ENCODE measurements at places on chromosomes 16 and 17.

- DNase-seq = no peak
Measured at GRCh38 chr17:36602030-36602748, 806 bp downstream of the MRM1 start.

GRCh38 chr16:77171745-77172635, 19.0 kb upstream of the MON1B start:
- DNase-seq = no peak

DNA sequence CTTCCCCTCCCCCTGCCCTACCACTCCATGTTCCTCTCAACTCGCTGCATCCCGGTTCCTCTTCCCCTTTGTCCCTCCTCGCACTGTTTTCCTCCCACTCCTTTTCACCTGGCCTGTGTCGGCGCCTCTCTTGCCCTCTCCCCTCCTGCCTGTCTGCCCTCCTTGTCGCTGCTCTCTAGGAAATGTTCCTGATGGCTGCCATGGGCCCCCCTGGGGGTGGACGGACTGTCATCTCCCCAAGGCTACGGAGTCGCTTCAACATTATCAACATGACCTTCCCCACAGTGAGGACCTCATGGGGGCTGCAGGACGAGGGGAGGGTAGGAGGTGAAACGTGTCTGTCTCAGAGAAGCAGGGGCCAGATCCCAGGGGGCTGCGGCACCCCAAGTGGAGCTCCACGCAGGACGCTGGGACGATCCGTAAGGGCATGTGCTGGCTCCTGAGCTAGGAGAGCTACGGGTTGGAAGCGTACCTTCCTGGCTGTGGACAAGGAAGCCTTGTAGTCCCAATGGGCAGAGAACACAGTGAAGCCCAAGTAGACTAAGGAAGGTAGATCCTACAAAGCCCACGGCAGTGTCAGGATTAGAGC, 39.8 kb upstream of the KDM6B start:
- no peak for DNase-seq

GRCh38 chr16:81698310-81698641, 80.8 kb upstream of the PLCG2 start:
- DNase-seq = no peak

DNA sequence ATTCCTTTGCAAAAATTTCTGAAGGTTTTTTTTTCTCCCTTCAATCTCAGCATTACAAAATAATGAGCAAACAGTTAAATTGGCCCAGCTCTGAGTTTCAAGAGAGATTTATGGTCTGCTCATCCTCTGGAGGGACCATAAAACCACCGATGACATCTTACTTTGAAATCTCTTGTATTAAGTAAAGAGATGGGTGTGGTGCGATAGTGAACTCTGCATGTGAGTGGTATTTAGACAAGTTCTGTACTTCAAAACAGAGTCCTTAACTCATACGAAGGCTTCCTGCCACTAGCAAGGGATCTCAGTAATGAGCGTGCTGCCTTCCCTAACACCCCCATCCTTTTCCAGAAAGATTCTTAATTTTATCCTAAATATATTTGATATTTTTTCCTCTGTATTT, 2.1 kb downstream of the FAM20A start:
- DNase-seq = no peak

GRCh38 chr17:72370819-72371218, 250.0 kb downstream of the SOX9 start:
- no peak for DNase-seq

DNA sequence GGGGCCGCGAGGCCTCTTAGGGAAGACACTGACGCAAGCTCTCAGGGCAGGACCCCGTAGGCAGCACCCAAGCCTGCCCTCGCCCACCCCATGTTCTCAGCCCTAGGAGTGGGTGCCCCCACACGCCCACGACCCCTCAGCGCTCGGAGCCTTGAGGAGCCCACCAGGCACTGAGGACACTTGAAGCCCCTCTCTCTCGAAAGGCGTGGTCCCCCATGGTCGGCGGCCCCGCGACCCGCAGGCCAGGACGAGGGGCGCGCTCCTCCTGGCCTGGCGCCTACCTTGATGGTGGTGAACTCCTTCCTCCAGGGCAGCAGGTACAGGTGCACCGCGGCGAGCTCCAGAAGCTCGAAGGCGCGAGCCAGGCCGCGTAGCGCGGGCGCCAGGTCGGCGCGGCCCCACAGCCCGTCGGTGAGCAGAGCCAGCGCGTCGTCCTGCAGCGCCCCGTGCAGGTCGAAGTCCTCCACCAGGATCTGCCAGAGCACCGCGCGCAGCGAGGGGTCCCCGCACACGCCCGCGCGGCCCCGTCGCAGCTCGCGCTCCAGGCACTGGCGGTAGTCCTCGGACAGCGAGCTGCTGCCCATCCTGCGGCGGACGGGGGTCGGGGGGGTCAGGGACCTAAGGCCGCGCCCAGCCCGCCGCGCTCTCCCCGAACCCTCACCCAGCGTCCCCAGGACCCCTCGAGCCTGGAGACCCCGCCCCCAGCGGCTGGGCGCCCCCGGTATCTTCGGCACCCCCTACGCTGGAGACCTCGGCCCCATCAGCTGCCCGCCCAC, 668 bp downstream of the SPATA2L start:
- no peak for DNase-seq

DNA sequence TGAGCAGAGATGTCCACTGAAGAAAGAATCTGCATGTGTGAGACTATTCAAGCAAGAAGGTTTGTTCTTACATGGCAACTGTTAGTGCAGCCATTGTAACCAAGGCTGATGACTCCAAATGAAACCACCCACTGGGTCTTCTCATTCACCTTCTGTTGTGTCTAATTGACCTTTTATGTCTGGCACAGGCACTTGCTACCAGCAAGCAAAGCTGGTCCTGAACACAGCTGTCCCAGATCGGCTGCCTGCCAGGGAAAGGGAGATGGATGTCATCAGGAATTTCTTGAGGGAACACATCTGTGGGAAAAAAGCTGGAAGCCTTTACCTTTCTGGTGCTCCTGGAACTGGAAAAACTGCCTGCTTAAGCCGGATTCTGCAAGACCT, 3.6 kb downstream of the CDC6 start:
- DNase-seq = no peak

DNA sequence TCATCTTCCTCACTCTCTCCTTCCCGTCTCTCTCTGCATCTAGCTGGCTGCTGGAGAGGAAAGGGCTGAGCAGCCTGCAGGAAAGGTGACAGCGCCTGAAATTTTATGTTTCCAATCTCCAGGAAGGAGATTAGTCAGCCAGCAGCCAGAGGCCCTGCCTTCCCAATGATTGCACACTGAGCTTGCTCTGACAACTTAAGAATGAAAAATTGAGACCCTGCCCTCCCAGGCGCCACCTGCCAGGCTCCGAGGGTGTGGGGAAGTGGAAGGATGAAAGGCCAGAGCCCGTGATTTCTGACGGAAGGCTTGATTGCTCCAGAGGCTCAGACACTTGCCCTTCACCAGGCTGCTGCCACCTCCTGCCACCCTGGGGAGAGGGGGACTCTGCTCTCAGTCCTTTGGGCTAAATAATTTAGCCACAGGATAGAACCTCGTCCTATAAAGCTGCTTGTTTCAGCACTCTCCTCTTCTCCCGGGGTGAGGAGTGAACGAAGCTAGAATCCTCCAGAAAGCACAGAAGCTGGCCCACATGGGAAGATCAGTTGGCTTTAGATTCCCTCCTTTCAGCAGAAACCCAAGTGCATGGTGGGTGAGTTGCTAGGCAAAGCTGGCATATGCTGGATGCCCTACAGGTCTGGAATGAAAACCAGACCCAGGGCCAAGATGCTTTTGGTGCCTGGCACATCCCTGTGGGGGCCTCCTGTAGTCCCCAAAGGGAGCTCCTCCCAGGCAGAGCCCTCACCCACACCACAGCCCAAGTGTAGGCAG, 33.5 kb downstream of the GRIN2C start:
- no peak for DNase-seq

DNA sequence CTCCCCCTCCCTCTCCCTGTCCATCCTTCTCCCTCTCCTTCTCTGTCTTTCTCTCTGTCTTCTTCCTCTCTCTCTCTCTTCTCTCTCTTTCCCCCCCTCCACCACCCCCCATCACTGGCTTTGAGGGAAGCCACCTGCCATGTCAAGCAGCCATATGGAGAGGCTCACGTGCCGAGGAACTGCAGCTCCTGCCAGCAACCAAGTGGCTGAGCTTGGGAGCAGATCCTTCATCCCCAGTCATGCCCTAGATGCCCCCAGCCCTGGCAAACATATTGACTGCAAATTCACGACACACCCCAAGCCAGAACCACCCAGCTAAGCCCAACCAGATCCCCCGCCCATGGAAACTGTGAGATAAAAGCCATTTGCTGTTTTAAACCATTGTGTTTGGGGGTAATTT, 40.9 kb upstream of the RBFOX3 start:
- DNase-seq = no peak

DNA sequence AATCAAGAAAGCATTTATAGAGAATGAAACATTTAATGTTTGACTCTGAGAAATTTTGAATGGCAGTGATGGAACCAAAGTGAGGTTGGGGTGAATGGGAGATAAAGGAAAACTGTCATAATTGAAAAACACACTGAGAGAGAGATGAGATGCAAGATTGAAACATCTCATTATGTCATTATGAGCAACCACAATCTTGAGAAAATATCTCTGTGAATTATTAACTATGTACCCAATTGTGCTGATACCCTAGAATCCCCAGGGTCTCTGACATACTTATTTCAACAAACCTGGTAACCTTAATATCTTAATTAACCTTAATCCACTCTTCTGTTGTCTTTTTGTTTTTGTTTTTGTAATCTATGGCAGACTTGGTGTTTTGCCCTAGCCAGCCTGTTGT, 143.5 kb upstream of the HLF start:
- no peak for DNase-seq

DNA sequence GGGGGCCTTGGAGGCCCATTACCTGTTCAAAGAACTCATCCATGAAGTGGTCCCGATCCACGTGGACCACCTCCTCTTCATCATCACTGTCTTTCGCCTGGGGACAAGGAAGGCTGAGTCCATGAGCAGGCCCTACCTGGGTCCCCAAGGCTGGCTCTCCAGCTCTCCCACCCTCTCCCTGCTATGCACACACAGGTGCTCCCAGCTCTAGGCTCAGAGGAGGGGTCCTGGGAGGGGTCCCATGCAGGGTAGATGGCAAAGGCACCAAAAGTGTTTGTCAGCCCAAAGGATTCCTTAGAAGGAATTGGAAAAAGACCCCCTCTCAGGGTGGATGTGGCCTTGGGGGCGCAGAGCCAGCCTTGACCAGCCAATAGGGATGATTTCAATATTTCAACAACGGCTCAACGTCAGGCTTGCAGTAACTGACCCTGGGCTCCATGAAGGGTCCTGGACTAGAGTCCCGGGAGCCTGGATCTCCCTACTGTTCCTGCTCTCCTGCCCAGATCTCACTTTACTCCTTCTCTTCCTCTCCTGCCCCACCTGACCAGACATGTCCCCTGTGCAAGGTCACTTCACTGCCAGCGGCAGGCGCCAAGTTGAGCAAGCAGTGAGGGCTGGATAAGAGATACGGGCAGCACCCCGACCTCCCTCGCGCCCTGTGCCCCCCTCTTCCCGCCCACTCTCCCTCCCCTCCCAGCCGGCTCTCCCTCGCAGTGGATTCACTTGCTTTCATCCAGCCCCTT, 8.8 kb downstream of the STX1B start:
- no peak for DNase-seq

- DNase-seq = peak; percentile 52
Measured at GRCh38 chr17:76014100-76014924, 12.8 kb downstream of the EVPL start.

DNA sequence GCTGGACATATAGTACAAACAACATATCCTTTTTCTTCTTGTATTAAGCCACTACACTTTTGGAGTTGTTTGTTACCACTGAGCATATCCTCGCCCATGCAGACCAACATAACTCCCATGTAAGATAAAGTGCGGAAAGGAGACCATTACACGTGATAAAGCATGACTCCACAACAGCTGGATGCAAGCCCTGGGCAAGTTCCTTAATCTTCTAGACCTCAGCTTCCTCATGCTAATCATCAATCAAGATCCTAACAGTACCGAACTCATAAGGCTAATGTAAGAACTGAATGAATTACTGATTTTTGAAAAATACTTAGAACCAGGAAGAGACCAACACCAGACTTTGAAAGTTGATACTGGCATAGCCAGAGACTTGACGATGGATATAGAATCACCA, 47.0 kb upstream of the GSG1L start:
- DNase-seq = no peak

- DNase-seq = no peak
Measured at GRCh38 chr17:44012391-44012790, 2.4 kb downstream of the TMEM101 start.

- DNase-seq = no peak
Measured at GRCh38 chr16:21023509-21024202, 123.1 kb downstream of the LYRM1 start.

- no peak for DNase-seq
Measured at GRCh38 chr17:37693328-37693727, 50.1 kb upstream of the DDX52 start.

GRCh38 chr17:2090210-2090641, 35.3 kb downstream of the HIC1 start:
- DNase-seq = no peak

GRCh38 chr16:5870886-5871691, 773.5 kb upstream of the EEF2KMT start:
- DNase-seq = no peak

DNA sequence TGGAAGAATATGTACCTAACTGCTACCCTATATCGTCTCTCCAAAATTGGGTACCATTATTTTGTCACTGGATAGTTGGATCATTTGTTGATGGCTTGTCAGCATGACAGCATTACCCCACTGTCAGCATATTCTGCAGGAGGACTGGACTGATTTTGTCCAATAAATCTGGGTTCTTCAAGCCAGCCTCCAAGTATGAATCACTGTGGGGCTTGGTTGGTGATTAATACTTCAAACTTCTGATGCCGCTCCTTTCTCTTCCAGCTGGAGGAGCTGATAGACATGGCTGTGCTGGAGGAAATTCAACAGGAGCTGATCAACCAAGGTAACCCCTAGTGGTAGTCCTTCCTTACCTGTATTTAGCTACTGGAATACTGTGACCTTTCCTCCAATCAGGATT, 2.5 kb downstream of the RPAIN start:
- DNase-seq = no peak

DNA sequence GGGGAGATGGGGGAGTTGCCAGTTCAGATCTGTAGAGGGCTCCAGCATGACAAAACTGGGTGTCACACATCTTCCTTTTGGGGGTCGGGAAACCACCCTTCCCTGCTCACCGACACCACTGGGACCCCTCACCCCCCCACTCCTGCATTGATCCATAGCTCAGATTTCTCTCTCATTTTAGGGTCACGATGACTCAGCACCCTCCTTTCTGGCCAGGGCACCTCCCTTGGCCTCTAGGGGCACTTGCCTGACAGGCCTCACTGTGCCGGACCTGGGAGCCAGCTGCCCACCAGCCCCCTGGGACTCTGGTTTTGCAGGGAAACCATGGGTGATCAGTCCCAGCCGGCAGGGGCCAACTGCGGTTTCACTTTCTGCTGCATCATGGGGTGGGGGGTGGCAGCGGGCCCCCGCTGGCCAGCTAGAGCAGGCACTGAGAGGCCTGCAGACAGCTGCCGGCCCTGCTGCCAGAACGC, 239.4 kb downstream of the MRTFB start:
- DNase-seq = no peak

- DNase-seq = no peak
Measured at GRCh38 chr17:79835470-79835899, 3.8 kb downstream of the CBX4 start.

Measured in stimulated activated CD8-positive, alpha-beta memory T cell treated with anti-CD3 and anti-CD28 coated beads, Interleukin-4, amount 100 ng/mL, for 4 hours (primary cell).